ENCODE measurements at places on chromosomes 4 and X.

- DNase-seq: no peak
These were observed 2361.9 kb downstream of the ARAP2 start for GRCh38 chr4:33882246-33882990.

- DNase-seq: no peak
These were observed 420.5 kb upstream of the CPEB2 start for GRCh38 chr4:14581741-14582140.

DNA sequence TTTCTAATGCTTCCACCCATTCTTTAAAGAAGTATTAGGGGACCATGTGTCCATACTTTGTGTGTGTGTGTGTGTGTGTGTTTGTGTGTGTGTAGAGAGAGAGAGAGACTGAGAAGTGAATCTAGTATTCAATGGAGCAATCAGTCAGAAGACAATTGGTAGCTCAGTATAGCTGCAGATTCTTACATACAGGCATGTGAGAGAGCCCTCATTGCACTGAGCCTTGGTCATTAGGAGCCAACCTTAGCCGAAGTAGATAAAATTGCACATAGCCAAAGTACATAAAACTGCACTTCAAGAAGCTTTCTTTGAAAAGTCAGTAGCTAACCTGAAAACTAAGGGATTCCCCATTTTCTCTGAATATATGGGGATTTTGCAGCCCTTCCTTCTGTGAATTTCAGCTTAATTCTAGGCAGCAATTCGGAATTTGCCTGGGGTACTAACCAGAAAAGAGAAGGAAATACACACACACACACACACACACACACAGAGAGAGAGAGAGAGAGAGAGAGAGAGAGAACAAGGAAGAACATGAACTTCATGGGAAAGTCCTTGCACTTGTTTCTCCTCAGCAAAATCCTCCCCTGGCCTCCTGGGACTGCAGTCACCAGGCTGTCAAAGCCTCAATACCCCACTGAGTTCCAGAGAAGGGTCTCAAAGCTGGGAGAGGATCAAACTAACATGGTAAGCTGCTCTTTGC, 1.7 kb upstream of the PRDM8 start:
- DNase-seq: no peak

GRCh38 chr4:88526221-88526815, 2.7 kb upstream of the PYURF start:
- no peak for DNase-seq

DNA sequence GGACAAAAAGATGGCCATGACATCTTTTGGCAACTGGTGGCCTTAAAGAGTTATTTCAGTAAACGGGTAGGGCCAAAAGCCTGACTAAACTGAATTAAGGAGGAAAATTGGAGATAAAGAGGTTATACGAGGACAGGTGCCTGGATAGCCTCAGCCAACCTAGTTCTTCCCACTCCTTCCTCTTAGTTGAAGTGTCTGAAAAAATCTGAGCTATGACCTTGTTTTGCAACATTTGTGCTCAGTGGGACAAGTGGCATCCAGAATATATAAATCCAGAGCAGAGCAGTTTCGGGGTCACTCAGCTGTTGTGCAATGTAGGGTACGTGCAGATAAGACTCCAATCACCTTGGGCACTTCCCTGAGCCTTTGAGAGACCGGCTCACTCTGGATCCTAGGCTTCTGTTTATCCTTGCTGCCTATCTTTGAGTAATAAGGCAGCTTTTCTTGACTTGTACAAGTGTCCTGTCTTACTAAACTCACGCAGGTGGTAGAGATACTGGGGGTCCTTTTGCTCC, 50.2 kb upstream of the MORC4 start:
- DNase-seq: no peak

- DNase-seq: no peak
These were observed 16.7 kb downstream of the BCOR start for GRCh38 chrX:40080894-40081678.

DNA sequence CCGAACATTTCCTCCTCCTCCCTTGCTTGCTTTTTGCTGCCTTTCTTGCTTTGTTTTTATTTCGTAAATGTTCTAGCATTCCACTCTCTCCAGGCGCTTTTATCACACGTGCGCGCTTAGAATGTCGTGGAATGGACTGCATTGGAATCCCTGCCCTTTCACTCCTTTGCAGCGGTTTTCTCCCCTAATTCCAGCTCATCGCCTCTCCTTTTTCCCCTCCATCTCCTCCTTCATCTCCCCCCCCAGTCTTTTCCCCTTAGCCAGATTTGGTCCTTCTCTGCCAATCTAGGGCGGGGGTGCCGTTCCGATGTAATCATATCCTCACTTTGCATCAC, 579 bp downstream of the OGT start:
- DNase-seq: no peak

GRCh38 chrX:48975541-48975940, 3.9 kb upstream of the KCND1 start:
- no peak for DNase-seq

Measured in natural killer cell treated with Interleukin-12 subunit alpha and Interleukin-12 subunit beta and Interleukin-15 and Interleukin-18, amount 100 ng/mL, for 72 hours (primary cell).